ENCODE measurements at places on chromosomes 12 and 14.

- DNase-seq: no peak
Observed at GRCh38 chr14:57822081-57822480, 43.8 kb downstream of the SLC35F4 start.

GRCh38 chr14:105067140-105067968 lies 2.1 kb upstream of the GPR132 start:
- no peak for DNase-seq

DNA sequence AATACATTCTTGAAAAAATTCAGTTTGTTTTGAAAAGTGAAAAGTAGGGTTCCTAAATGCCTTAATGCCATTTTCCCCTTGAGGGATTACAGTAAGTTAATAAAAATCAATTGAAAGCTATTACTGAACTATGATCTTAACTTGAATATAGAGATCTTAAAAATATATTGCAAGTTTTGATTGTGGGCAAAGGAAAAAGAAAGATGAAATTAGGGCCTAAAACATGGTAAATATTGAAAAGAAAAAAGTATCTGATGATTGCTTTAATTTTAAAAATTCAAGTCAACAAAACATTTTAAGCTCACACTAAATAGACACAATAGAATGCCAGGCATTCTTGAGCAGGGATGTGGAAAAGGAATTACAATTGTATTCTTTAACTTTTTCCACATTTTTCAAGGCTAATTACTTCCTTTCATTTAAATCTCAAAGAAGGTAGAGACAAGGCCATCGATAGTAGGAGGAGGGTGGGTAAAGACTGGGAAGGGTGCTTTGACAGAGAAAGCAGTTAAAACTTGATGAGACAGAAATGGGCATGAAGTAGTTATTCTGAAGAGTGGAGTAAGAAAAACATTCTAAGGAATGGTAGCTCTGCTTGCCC lies 294.4 kb downstream of the NELL2 start:
- DNase-seq: no peak

- no peak for DNase-seq
Observed at GRCh38 chr12:8226355-8226754, 1.1 kb downstream of the FAM90A1 start.

DNA sequence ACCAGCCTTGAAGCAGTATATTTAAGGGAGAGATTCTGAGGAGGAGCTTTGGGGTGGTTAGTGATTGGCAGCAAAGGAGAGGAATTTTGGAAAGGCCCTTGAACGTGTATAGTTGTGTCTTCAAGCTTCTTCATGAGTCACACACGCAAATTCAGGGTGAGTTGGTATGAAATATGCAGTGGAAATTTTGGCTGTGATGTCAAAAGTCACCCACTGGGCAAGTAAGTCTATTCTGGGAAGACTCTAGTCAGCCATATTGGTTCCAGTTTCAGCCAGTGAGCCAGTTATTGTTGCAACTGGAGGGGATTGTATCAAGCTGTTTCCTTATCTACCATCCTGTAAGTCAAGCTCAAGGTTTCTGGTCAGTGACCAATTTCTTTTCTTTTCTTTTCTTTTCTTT lies 32.0 kb upstream of the VASH1 start:
- DNase-seq: no peak

- DNase-seq: no peak
Observed at GRCh38 chr14:54901380-54902142, 1.1 kb downstream of the GCH1 start.

- no peak for DNase-seq
Observed at GRCh38 chr12:84913129-84913515, 523 bp upstream of the SLC6A15 start.

GRCh38 chr14:102408724-102409123 lies 46.0 kb downstream of the TECPR2 start:
- DNase-seq: no peak

DNA sequence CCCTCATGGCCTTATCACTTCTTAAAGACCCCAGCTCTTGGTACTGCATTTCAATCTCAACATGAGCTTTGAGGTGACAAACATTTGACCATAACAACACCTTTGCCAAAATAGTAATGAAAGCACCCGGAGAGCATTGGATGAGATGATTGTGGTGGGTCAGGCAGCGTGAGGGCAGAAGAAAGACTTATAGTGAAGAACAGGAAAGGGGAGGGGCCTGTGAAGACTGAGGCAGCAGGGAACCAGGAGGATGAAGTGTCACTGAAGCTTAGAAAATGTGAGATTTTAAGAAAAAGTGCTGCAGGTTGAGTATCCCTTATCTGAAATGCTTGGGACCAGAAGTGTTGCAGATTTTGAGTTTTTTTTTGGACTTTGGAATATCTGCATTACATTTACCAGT lies 86.3 kb downstream of the EMP1 start:
- no peak for DNase-seq

- DNase-seq: no peak
Observed at GRCh38 chr12:4997939-4998338, 45.7 kb upstream of the KCNA5 start.

GRCh38 chr12:94663702-94664101 lies 13.3 kb upstream of the TMCC3 start:
- no peak for DNase-seq

GRCh38 chr12:121538699-121539061 lies 42.1 kb downstream of the KDM2B start:
- no peak for DNase-seq

DNA sequence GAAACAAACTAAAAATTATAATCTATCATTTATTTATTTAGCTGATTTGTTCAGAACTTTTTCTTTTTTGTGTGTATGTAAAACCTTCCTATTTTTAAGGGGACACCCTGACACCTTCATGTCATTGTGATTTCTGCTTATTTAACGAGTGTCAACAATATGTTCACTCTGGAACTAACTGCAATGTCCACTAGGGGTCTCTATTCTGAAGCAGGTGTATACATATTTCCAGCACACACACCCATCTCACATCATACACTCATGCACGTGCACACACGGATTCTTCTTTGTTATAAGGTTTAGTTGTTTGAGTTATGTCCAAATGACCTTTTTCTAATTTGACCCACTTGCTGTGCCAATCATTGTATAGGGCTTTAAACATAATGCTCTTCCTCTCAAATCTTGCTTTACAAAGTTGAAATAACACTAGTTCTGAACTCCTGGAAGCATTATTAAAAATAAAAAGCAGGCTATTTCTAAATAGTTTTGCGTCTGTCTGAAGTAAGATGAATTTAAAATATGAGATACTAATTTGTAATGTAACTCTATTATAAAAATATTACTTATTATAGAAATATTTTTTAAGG lies 15.5 kb downstream of the E2F7 start:
- DNase-seq: no peak

GRCh38 chr12:51070004-51070403 lies 13.4 kb downstream of the CSRNP2 start:
- DNase-seq: no peak

DNA sequence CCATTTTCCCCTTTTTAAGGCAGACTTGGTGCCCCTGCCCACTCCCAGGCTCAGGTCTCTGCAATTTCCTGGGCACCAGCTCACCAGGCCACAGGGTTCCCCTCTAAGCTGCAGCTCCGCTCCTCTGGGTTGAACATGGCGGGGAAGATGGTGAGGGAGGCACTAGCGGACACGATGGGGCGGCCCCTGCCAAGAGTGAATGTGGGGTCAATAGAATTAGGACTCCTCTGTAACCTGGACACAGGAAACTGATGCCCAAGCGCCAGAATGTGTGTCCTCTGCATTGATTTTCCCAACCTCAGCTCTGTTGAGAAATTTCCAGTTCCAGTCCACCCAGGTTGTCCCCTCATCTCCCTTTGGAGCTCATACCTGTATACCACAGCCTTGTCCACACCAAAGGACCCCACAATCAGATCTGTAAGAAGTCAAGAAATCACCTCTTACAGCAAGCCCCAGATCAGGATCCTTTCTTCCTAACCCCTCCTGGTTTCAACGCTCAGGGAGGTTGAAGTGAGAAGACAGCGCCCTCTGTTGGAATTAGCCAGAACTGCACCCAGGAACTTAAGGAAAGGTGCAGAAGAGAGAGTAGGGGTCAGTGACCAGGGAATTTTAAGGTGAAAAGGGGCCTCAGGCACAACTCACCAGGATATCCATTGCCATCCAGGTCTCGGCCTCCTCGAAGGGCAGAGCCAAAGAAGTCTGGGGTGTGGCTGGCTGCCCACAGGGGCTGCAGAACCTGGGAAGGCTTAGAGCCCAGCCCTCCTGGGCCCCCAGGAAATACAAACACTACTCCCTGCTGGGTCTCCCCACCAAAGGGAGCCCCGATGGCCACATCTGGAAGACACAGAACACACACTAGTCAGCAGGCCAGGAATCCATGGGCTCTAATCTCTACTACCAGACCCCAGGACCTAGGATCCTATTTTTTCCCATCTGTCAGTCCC lies 14.7 kb downstream of the ITGA5 start:
- no peak for DNase-seq

DNA sequence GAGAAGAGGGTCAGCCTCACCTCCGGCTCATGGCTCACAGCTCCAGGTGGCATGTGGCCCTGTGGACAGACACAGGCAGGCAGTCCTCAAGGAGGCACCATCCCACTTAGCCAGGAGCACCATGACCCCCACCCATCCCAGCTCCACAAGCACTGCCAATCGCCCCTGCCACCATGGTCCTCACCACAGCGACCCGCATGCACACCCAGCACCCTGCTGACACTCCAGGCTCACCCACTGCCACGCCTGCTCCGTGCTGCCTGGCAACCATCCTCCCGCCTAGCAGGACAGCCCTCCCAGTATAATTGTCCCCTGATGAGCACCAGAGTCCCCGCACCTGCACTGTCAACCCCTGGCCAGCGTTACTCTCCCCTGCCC lies 50.9 kb downstream of the TRPV4 start:
- DNase-seq: no peak

DNA sequence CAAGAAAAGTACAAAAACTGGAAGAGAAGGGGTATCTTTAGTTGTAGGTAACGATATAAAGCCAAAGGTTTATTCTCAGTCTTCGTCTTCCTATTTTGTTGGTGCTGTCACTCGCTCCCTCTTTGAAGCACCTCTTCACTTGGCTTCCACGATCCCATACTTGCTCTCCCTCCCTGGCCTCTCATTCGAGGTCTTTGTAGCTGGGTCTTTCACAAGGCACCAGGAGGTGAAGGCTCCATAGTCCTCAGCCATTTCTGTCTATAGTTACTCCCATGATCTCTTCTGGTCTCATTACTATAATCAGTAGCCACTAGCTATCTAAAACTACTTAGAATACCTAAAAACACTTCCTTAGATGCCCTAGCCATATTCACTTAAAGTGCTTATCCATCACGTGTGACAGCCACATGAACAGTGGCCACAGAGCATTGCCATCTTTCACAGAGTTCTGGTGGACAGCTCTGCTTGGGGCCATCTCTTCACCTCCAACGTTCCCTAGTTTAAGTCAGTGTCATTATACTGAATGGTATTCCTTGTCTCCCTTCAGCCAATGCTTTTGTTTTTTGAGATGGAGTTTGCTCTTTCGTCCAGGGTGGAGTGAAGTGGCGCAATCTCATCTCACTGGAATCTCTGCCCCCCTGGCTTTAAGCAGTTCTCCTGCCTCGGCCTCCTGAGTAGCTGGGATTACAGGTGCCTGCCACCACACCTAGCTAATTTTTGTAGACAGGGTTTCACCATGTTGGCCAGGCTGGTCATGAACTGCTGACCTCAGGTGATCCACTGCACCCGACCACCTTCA lies 57.1 kb downstream of the ATP2A2 start:
- DNase-seq: no peak

- no peak for DNase-seq
Observed at GRCh38 chr12:123260081-123260480, 11.6 kb downstream of the CDK2AP1 start.

GRCh38 chr12:57803319-57803893 lies 15.1 kb downstream of the AVIL start:
- no peak for DNase-seq

GRCh38 chr12:14995583-14996425 lies 23.0 kb downstream of the PDE6H start:
- no peak for DNase-seq

DNA sequence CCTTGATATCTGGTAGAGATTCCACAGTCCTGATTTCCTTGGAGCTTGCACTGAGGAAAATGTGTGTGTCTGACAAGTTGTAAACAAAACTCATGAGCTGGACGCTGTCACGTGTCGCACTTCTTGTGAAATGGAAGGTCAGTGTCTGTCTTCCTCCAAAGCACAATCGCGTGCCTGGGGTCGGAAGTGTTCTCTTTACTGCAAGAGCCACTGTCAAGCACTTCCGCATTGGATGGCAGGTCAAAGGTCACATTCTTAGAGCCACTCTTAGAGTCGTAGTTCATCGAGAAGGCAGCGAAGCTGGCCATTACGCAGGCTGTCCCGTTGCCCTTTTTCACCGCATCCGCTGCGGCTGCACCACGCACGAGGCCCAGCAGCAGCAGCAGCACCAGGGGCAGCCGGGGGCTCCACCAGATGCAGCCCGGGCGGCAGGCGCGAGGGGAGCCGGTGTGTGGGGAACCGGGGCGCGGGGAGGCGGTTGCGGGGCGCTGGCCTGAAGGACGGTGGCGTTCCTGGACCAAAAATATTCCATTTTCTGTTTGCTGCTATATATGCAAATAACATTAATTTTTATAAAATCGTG lies 45.0 kb downstream of the LRTM2 start:
- DNase-seq: no peak

GRCh38 chr12:45987340-45987727 lies 3.0 kb downstream of the SCAF11 start:
- no peak for DNase-seq

DNA sequence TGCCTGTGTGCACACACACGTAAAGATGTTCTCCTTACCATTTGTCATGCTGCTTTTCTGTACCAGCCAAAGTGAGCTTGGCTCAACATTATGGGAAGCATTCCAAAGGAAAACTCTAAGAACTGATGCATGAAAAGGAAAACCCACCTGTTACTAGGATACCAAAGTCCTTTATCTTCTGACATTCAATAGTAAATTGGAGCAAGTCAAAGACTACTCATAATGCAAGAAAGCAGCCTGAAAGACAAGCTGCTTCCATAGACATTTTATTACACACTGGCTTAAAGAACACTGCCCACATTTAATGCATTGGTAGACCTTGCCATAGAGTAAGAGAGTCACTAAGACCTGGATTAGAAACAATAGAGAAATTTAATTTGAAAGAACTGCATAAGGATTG lies 159.0 kb downstream of the LRIG3 start:
- DNase-seq: no peak

DNA sequence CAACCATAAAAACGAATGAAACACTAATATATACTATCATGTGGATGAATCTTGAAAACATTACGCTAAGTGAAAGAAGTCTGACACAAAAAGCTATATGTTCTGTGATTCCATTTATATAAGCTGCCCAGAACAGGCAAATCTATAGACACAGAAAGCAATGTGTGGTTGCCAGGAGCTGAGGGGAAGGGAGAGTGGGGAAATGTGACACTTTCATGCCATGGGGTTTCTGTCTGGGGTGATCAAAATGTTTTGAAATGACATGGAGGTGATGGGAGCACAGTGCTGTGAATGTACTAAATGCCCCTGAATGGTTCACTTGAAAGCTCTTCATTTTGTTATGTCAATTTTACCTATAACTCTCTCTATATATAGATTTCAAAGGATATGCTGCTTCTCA lies 30.1 kb downstream of the ATG14 start:
- DNase-seq: no peak

- no peak for DNase-seq
Observed at GRCh38 chr14:64303471-64303917, 9.3 kb upstream of the ESR2 start.

- no peak for DNase-seq
Observed at GRCh38 chr14:32226056-32226455, 23.0 kb upstream of the RNU6-8 start.

All from activated gamma-delta T cell (primary cell).